ENCODE measurements at places on chromosomes 3 and 15.

GRCh38 chr3:129793942-129794310, 99.6 kb downstream of the TMCC1 start:
- no peak for DNase-seq

- no peak for DNase-seq
These were observed 401 bp downstream of the SEC11A start for GRCh38 chr15:84715441-84716035.

- DNase-seq: no peak
These were observed 79.3 kb downstream of the ATP10A start for GRCh38 chr15:25783607-25784540.

- no peak for DNase-seq
These were observed 5.8 kb downstream of the FMN1 start for GRCh38 chr15:33188641-33189257.

GRCh38 chr3:102733791-102734563, 299.2 kb downstream of the ZPLD1 start:
- no peak for DNase-seq

GRCh38 chr3:171551296-171551695, 91.1 kb upstream of the TNIK start:
- no peak for DNase-seq

DNA sequence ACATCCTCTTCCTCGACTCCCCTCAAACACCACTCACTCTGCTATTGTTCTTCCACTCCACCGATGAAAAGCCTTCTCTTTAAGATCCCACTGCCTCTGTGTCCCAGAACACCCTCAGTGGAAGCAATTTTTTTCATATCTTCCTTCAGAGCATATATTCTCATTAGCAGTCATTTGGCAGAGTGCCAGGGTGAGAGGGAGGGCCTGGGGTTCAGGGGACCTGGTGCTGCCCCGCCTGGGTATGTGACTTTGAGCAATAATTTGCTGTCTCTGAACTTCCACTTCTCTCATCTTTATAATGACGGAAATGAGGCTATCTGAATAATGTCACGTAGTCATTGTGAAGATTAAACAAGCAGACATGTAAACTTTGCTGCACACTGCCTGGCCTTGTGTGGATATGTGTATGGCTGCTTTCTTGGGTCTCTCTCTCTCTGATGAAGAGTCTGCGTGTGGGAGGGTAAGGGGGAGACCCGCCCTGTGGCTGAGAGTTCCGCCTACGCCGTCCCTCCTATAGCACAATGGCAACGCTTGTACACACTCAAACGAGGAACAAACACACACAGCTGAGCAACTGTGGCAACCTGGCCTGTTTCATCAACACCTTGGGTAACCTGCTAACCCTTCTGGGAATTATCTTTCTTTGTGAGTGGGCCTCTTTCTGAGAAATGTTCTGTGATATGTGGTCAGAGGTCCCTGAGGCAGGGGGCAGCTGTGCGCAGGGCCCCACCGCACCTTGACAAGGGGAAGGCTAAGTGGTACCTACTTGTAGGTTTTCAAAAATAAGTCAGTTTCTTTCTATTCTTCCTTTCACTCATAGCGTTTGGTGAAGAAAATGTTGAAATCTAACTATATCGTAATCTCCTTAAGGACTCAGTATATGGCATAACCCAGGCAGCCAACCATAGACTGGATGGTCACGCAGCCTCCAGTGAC, 369.8 kb downstream of the SV2B start:
- DNase-seq: no peak

GRCh38 chr3:12179441-12179840, 20.7 kb upstream of the TIMP4 start:
- no peak for DNase-seq

DNA sequence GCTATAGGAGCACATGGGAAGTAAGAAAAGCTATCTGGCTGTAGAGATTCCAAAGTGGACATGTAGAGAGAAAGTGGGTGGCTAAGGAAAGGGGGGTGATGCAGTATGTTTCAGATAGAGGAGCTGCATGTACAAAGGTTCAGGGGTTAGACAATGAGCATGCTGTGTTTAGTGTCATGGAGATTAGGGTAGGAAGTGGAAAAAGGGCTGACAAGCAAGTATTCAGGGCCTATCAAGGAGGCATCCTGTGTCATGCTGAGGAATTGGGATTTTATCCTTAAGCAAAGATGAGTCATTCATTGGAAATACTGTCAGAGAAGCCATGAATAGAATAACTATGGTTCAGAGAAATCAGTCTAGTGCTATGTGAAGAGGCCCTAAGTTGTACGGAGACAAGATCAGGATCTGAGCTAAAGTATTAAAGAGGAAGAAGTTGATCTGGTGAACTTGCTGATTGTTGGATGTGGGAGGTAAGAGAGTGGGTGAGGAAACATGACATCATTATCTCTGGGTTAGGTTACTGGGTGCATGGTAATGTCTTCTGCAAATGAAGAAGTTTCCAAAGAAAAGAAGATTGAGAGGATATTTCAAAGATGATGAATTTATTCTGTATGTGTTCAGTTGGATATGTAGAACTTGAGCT, 176.7 kb upstream of the GOLIM4 start:
- no peak for DNase-seq

DNA sequence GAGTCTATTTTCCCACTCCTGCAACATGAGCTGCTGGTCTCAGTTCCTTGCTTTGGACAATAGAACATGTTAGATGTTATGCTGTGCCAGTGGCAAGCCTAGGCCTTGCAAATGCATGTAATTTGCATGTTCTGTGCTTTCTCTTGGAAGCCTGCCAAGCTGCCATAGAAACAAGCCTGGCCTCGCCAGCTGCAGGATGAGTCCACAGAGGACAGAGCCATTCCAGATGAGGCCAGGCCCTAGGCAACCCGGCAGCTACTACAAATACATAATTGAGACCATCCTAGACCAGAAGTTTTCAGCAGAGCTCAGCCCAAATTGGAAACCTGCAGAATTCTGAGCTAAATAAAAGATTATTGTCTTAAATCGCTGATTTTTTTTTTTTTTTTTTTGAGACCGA, 39.6 kb downstream of the TRIM69 start:
- peak; percentile 12 for DNase-seq

DNA sequence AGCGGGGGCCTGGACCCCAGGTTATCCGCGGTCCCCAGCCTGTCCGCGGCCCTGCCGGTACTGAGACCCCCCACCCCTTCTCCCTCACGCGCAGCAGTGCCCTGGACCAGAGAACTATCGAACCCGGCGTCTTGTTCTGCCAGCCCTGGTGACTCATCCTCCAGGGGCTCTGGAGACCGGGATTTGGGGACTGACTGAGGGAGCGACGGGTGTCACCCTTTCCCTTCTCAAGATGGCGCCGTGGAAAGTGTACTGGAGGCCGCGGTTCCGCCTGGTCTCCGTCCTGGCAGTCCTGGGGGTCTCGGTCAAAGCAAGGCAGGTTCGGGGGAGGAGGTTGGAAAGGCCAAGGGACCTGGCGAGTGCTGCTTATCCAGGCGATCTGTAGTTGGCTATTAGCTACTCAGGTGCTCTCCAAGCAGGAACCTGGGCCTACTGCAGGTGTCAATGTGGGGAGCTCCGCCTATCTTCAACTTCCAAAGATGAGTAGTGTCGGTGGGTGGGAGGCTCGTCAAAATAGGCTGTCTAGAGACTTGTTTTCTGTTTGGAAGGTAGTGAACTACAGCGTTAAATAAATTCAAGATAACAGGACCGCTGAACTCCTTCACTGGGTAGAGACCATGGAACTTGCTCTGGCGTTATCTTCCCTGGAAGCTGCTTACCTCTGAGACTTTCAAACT, 790 bp downstream of the RAB5A start:
- peak; percentile 38 for DNase-seq

DNA sequence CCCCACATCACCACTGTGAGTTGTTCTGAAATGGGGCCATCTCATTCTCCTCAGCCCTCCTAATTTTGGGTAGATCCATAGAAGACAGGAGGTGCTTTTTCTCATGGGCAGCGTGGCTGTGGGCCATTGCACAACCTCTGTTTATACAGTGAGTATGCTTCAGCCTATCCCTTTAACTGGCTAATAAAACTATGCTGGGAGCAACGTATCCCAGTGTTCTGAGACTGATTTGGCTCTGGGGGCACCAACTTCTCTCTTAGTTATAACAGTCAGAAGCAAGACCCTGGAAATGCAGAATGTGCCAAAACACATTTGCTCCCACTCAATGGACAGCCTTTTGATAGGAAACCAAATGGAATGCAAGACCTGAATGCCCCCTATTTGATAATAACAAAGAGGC, 97.1 kb upstream of the ICE2 start:
- no peak for DNase-seq

GRCh38 chr15:73989001-73989798, 2.9 kb downstream of the STOML1 start:
- DNase-seq: no peak

GRCh38 chr3:127254730-127255129, 33.1 kb downstream of the PRR20G start:
- no peak for DNase-seq

- no peak for DNase-seq
These were observed 958.8 kb downstream of the ZPLD1 start for GRCh38 chr3:103393395-103394186.

- DNase-seq: no peak
These were observed 102.7 kb downstream of the CDIN1 start for GRCh38 chr15:36682101-36682500.

GRCh38 chr3:49476563-49476962, 6.5 kb downstream of the DAG1 start:
- no peak for DNase-seq

- DNase-seq: no peak
These were observed 4.6 kb downstream of the LSG1 start for GRCh38 chr3:194667363-194667762.

- DNase-seq: no peak
These were observed 68.6 kb upstream of the ITGA11 start for GRCh38 chr15:68500363-68501258.

- DNase-seq: no peak
These were observed 1283.7 kb downstream of the OTOL1 start for GRCh38 chr3:162780313-162780712.

GRCh38 chr3:15815696-15816095, 17.9 kb upstream of the ANKRD28 start:
- DNase-seq: peak; percentile 39

DNA sequence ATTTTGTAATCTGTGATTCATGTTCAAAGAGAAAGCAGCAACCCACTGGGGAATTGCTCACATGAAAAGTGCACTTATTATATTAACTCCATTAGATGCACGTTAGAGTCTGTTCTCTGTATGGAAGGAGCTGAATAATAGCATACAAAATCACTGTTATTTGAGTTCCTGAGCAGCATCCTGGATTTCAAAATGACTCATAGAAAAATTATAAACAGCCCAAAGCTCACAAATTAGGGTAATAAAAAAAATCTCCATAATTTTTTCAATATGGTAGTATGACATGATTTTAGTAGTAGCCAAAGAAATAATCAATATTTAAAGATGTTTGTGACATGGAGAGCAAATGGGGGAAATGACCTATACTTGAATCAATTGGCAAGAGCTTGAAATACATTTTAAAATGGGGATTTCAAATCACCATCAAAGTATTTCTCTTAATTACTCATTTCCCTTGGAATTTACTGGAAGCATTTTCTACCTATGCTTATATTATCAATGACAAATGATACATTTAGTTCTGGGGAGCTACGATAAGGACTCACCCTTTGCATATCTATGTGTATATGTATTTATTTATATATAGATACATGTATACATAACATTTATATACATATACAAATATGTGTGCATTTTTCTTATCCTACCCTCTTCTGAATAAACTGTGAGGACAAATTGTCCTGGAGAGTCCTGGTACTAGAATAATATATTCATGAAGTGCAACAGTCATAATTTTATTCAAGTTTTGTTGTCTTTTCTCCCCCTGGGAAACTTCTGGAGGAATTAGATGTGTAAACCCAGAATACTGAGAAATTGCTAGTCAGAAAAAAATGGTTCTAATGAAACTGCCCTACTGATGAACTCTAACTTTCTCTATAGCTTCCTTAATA, 116.3 kb downstream of the RPL22L1 start:
- DNase-seq: no peak

GRCh38 chr15:46607077-46607476, 972.2 kb downstream of the SQOR start:
- no peak for DNase-seq

GRCh38 chr3:185943760-185944106, 5.9 kb upstream of the TRA2B start:
- DNase-seq: no peak

DNA sequence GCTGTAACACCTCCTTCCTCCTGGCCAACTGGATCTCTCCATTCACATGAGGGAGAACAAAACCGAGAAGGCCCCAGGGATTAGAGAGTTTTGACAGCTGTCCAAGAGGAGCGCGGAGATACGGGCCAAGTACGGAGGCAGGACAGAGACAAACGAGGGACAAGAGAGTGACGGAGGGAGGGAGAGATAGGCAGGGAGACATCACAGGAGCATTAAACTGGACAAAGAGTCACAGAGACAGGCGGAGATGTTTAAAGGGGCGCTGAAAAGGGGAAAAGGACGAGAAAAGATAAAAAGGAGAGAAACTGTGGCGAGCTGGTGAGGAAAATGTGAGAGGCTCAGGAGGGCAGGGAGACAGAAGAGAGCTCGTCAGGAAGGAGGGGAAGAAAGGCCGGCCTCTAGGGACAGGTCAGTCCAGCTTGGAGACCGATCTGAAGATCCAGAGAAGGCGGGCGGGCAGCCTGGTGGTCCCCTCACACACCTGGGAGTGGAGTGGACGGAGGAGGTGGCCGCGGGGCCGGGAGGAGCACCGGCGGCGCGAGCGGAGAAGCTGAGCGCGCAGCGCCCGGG, 40.5 kb upstream of the ROPN1 start:
- DNase-seq: no peak

GRCh38 chr3:40456279-40456939, 730 bp upstream of the RPL14 start:
- DNase-seq: no peak

DNA sequence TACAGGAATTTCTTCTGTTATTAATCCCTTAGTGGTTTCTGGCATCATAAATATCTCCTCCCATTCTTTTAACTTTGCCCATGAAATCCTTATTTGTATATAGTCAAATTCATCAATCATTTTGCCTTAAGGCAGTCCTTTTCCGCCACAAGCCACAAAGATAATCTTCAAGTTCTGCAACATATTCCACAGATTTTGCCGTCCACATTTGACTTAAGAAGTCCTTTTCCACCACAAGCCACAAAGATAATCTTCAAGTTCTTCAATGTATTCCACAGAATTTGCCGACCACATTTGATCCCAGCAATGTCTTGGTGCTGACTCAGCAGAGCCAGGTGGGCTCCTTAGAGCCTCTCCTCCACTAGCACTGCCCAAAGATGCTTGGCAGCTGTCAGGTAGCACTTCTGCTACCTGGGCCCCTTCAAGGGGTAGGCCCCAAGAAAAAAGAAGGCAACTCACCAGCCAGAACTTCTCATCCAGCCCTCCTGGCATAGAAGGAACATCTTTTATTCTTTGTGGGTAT, 35.0 kb downstream of the SEC22C start:
- DNase-seq: no peak

GRCh38 chr3:179308001-179308400, 14.8 kb upstream of the ZNF639 start:
- DNase-seq: no peak
